ENCODE measurements at places on chromosomes 6 and 20. TPM values are rescaled to one million over a fixed set of nuclear protein-coding genes. Genes with fewer than 3 reads are reported as not detected.

GRCh38 chr6:6409397-6410030, 89.1 kb upstream of the F13A1 start:
- DNase-seq, result no peak

- DNase-seq, result no peak
Observed at GRCh38 chr6:67362976-67363375, 1272.1 kb upstream of the ADGRB3 start.

- DNase-seq, result no peak
Observed at GRCh38 chr20:44759595-44759994, 13.9 kb downstream of the KCNK15 start.

DNA sequence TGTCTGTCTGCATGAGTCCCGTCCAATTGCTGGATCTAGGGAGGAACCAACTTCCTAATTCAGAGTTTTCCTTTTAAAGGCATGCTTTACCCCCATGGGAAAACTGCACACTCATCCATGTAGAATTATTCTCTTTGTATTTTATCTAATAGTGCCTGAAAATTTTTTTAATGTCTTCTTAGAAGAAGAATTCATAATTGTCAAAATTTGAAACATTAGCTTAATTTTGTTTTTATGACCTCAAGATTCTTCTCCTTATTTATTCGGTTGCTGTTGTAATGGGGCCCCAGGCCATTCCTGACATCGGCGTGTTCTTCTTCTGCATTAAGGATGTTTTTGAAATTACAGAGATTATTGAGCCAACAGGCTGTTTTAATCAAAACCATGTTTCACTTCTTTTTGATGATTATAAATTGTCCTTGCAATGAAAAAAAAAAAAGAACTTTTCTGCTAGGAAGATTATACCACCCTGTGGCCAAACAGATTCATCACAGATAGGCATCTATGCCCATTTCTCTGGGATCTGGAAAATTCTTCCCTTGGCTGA, 100.3 kb downstream of the ZNF217 start:
- no peak for DNase-seq

Gene LY6G5B
- 45.3 TPM for total RNA-seq

- DNase-seq, result no peak
Observed at GRCh38 chr20:51444467-51444866, 98.1 kb downstream of the NFATC2 start.

Gene MATN4
- total RNA-seq, result not detected

DNA sequence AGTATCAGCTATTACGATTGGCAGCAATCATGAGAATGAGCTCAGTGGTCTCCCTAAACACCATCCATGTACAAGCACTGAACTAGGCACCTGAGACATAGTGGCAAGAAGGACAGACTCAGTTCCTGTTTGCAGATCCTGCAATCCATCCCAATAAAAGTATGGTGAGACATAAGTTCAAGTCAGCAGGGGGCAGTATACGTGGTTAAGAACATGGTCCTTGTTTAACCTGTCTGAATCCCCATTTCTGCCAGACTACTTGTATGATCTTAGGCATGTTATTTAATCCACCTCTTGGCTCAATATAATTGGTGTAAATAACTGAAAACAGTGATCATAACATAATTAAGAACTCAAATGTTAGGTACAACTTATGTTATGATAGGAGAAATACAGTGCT, 33.2 kb upstream of the PNISR start:
- DNase-seq, result no peak

- DNase-seq, result no peak
Observed at GRCh38 chr6:21200134-21200870, 393.2 kb upstream of the SOX4 start.

Gene PRSS35
- total RNA-seq, result not detected

DNA sequence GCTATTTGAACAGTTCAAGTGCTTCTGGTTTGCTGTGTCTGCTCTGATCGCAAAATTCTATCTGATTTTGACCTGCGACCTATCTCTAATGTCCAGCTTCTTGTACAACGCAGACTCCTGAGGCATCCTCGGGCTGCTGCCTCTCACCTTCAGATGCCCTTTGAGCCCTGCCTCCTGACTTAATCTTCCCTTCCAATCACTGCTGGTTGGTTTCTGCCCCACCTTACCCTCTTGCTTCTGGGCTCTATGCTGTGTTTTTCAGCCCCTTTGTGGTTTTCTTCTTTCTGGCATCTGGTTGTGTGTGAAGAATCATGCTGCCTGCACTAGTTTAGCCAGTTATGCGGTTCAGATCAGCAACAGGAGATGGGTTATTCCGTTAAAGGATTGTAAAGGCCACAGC, 131.2 kb upstream of the THEMIS start:
- DNase-seq, result peak; percentile 7

DNA sequence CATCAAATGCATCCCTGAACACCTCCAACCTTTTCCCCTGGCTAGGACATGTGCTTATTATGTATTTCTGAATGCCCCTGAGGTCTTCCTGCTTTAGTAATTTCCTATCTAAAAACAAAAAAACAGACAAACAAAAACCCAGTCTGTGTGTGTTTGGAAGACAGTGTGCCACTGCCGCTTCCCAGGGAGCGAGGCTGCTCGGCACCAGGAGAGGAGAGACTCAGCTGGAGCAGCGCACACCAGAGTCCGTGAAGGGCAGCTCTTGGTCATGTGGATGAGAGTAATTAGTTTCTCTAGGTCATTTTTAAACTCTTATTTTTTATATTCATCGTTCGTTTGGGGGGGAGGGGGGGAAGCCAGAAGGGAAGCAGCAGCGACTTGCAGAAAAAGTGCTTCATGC, 10.0 kb upstream of the ANKRD60 start:
- no peak for DNase-seq

- no peak for DNase-seq
Observed at GRCh38 chr6:78231002-78231401, 578.2 kb downstream of the MEI4 start.

Gene HTR1B
- not detected for total RNA-seq

Gene SOX18
- 1.7 TPM for total RNA-seq

GRCh38 chr20:9031991-9032390, 36.9 kb upstream of the PLCB4 start:
- DNase-seq, result no peak

GRCh38 chr6:44034931-44035345, 92.3 kb downstream of the MRPL14 start:
- no peak for DNase-seq

Gene CD83
- total RNA-seq, result 113 TPM

GRCh38 chr6:134223796-134224420, 94.0 kb downstream of the SGK1 start:
- no peak for DNase-seq

Gene COL9A3
- total RNA-seq, result 0.32 TPM

Gene OR2B6
- not detected for total RNA-seq

- DNase-seq, result peak; percentile 47
Observed at GRCh38 chr6:28896505-28897368, 27.0 kb downstream of the TRIM27 start.

DNA sequence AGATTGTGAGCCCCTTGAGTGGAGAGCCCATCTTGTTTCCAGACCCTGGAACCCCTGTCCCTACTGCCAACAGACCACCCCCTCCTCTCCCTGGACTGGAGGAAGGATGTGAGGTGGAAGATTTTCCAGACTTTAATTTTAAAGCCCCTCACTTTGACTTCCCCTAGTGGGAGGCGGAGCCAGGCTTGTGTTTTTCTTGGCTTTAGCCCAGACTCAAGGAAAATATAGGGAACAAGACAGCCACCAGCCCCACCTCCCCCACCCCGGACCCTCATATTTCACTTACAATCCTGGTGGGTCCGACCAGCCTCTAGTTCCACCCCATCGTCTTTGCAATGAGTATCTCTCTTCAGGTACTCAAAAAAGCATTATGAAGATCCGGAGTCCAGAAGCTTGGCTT, 40.8 kb downstream of the NCR2 start:
- DNase-seq, result no peak

DNA sequence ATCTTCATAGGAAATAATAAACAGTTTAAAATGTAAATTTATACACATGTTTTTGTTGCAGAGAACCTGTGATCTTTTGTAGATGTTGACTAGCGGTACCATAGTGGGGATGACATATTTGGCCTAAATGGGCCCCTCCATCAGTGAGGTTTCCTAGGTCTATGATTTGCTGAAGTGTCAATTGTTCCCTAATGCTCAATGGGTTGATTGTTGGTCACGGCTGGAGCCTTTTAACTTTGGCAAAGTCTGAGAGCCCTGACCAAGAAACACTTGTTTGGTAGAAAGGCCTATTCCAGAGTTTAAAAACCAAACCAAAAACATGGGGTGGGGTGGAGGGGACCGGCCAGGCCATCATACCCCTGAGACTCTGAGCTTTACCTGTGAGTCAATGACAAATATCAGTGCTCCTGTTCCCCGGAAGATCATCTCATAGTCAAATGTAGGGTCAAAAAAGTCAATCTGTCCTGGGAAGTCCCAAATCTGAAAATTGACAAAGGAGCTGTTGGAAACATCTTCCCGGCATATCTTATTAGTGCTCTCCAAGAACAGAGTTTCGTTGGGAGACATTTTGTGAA, 25.1 kb downstream of the RRAGD start:
- DNase-seq, result no peak

GRCh38 chr6:164072240-164072666, 657.7 kb downstream of the QKI start:
- DNase-seq, result no peak

DNA sequence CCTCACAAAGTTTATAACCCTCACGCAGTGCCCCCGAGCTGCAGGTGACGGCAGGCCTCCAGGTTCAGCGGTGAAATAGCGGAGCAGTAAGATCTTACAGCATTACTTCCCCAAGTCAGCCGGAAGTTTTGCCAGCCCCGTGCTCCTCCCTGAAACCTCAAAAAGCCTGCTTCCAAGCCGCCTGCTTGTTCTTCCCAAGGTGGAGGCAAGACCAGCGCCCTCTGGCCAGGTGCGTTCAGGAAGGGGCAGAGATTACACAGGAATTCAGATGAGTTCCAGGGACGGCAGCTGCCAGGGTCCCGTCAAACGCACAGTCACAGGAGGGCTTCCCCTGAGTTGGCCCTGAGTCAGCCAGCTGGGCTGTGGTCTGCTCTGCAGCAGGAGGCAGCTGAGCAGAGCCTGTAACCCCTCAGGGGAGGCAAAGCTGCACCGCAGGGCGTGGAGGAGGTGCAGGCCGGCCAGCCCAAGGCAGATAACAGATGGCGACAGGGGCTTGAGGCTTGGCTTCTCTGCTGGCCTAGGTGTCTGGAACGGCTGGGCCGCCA, 124.1 kb upstream of the RPS6KA2 start:
- DNase-seq, result no peak

- DNase-seq, result no peak
Observed at GRCh38 chr6:36050305-36050704, 22.7 kb downstream of the MAPK14 start.

DNA sequence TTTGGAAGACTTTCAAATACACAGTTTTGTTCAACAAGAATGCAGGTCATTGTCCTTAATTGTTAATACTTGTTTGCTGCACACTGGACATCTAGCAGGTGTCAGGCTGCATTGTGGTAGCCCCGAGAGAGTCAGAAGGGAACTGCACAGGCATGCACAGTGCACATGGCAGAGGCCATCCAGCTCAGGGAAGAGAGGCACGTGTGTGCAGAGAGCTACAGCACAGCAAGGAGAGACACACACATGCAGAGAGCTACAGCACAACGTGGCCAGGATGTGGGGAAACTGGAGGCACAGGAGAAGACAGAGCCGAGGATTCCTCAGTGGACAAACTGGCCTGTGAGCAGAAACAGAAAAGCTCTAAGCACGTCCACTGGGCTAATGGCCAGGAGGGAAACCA, 272.0 kb downstream of the SMOC2 start:
- no peak for DNase-seq

Gene ACSS1
- 33.1 TPM for total RNA-seq

Gene OOEP
- total RNA-seq, result not detected

Gene ZNF831
- 37.8 TPM for total RNA-seq

Gene KHDRBS2
- total RNA-seq, result not detected

Gene FRK
- 0.05 TPM for total RNA-seq

DNA sequence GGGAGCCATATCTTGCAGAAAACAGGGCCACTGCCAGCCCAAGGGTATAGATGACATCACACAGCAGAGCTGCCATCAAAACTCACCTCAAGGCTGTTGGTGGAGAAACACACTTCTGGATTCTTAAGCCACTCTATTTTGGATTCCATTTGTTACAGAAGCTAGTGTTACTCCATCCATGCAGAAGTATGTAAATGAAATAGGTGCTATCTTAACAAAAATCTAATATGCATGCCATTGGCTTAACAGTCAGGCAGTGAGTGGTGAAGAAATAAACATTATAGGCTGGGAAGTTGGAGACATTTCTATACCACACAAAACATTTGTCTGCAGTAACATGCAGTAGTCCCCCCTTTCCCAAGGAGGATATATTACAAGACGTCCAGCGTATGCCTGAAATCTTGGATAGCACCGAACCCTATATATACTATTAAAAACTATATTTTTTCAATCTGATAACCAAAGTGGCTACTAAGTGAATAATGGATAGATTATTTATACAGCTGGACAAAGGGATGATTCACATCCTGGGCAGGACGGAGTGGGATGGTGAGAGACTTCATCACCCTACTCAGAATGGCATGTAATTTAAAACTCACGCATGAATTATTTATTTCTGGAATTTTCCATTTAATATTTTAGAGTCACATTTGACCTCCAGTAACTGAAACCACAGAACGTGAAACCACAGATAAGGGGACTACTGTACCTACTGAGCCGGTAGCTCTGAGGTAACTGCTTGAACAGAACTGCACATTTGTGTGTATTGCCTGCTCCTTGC, 160.0 kb upstream of the PLN start:
- no peak for DNase-seq

- DNase-seq, result no peak
Observed at GRCh38 chr6:12749531-12750379, 33.2 kb downstream of the PHACTR1 start.

DNA sequence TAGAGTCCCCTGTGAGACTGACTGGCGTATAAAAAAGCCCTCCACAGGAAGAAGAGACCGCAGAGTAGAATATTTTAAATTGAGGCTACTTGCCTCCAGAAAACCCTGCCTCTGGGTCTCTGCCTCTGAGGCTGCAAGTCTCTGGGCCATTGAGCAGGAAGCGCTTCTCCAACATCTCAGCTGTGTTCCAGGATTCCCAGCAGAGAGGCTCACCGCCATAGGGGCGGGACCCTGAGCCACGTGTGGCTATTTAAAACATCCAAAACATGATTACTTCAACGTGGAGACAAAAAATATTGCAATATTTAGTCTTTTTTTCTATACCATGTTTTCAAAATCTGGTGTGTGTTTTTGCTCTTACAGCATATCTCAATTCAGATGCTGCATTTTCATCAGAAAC, 59.4 kb downstream of the GNAS-AS1 start:
- no peak for DNase-seq

GRCh38 chr6:19135706-19136105, 701.5 kb upstream of the ID4 start:
- DNase-seq, result no peak

Gene SIRPD
- total RNA-seq, result 0.24 TPM

- DNase-seq, result no peak
Observed at GRCh38 chr6:13488015-13488895, 855 bp upstream of the GFOD1 start.

- no peak for DNase-seq
Observed at GRCh38 chr6:22770054-22770453, 200.7 kb downstream of the HDGFL1 start.

GRCh38 chr6:163538331-163538730, 123.8 kb downstream of the QKI start:
- DNase-seq, result no peak

GRCh38 chr6:43570876-43571441, 4.9 kb downstream of the XPO5 start:
- no peak for DNase-seq
